Right atrium auricular region (tissue), 2 donors: ENCODE measurements at places on chromosomes 7 and 10. TPM values are rescaled to one million over a fixed set of nuclear protein-coding genes. Genes with fewer than 3 reads are reported as not detected.

DNA sequence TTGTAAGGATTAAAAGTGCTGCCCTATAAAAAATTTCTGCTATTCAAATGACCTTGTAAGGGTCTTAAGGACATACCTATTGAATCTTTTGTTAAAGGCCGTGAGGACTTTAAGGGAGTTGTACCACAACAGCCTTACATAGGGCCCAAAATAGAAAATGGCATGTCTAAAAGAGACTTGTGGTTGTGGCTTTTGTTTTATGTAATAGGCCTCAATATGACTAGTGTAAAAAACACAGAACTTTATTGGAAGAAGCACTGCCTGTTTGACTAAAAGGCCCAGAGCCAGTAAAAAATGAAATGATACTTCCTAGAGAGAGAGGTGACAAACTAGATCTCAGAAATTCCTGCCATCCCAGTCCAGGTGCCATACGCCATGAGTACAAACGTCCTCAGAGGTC is 286.6 kb downstream of the SEMA3D start:
- H3K36me3 ChIP-seq: no peaks in the 10 kb centered on the region
- H3K4me3 ChIP-seq: no peak overlapping the region
- DNase-seq: no peak
- H3K27me3 ChIP-seq: no peaks in the 10 kb centered on the region

The ANKRD26 gene
- 3.9 TPM for total RNA-seq

DNA sequence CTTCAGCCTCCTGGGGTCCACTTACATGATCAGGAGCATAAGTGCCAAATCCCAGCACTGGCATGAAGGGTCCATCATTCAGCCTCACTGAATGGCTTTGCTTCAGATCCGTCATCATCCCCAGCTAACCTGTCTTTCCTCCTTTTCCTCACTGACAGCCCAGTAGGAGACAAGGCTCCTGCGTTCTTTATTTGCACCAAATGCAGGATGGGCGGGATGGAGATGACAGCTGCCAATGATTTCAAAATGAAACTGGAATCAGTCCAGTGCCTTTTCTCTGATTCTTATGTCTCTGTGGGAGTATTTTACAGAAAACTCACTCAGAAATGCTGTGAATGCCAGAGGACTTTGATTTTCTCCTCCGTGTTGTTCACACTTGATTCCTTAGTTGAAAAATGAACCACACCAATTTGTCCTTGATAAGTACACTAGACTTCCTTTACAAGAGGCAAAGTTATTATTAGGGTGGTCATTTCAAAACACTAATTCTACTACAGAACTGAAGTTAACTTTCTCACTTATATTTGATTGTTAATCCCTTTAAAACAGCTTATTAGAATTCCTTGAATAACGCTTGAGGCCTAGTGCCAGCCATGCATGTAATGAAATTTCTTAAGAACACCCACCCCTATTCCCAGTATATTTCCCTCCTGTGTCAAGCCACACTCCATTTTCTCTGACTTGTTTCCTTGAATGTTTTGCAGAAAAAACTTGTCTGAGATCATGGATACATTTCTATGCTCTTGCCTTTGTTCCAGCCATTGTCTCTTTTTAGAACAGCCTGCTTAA is at the start of gene AKR1C8:
Gene AKR1C8 (minus strand): TSS at position 164 of the 789 bp plus-strand sequence. CDS start 46 bp downstream, at position 118.
- no peaks in the 10 kb centered on the region for H3K27me3 ChIP-seq
- no peak within 1 kb of the TSS for H3K27ac ChIP-seq
- H3K4me1 ChIP-seq: no peaks in the 10 kb centered on the region
- no peak within 1 kb of the TSS for H3K4me3 ChIP-seq
- DNase-seq: no peak

The FAM204A gene
- 63.6 TPM for total RNA-seq

- H3K4me1 ChIP-seq: no peaks in the 10 kb centered on the region
- peak; percentile 32 for DNase-seq
- no peaks in the 10 kb centered on the region for H3K27me3 ChIP-seq
- H3K27ac ChIP-seq: no peak overlapping the region
- no peak overlapping the region for H3K4me3 ChIP-seq
These were observed 453.8 kb downstream of the TCERG1L start for GRCh38 chr10:130857631-130858295.

DNA sequence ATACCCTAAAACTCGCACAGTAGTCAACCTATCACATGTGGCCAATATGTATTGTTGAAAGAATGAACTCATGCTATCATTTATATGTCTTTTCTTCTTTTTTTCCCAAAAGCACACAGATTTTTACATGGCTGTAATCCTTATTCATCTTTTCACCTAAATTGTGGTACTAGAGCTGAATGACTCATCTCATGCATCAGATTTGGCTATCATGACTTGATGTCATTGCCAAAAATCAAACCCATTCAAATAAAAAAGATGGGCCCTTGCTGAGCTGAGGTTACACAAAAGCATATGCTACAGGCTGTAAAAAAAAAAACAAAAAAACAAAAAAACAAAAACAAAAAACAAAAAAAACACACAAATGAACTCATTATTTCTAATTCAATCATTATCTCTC is 3.3 kb upstream of the LMOD2 start:
- no peak overlapping the region for H3K4me3 ChIP-seq
- H3K36me3 ChIP-seq: peaks cover 9% of the 10 kb centered on the region
- no peaks in the 10 kb centered on the region for H3K4me1 ChIP-seq
- no peaks in the 10 kb centered on the region for H3K27me3 ChIP-seq
- no peak for DNase-seq
- H3K27ac ChIP-seq: peak overlapping the region; percentile 90

GRCh38 chr7:148856891-148857290 is 27.2 kb downstream of the EZH2 start:
- no peaks in the 10 kb centered on the region for H3K4me1 ChIP-seq
- no peaks in the 10 kb centered on the region for H3K36me3 ChIP-seq
- H3K27me3 ChIP-seq: no peaks in the 10 kb centered on the region
- no peak for DNase-seq
- no peak overlapping the region for H3K4me3 ChIP-seq
- H3K27ac ChIP-seq: no peak overlapping the region

GRCh38 chr7:2032030-2032875 is 200.5 kb downstream of the MAD1L1 start:
- H3K27ac ChIP-seq: no peak overlapping the region
- H3K27me3 ChIP-seq: no peaks in the 10 kb centered on the region
- H3K4me3 ChIP-seq: no peak overlapping the region

DNA sequence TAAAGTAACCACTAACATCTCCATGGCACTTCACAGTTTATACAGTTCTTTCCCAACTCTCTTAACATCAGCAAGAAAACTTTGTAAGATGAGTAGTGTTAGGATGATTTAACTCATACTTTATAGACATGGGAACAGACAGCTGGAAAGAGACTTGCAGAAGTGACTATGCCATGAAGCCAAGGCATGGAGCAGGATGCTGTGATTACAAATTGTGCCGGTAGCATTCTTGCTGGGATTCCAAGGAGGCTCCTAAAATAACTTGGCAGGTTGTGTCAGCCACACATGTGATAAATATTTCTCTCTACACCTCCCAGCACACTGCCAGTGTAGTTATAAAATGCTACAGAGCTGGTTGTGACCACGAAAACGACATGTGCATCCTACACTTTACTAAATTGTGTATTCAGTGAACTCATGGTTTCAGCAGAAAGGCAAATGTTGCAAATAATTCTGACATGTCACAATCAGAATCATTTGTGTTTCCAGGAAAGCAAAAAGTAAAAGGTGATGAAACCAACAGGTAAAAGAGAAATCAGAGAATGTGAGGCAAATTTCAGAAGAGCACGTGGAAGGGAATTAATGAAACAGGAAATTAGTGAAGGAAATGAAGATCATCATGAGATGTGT is 5.6 kb upstream of the CYP3A4 start:
- no peak overlapping the region for H3K27ac ChIP-seq
- H3K36me3 ChIP-seq: no peaks in the 10 kb centered on the region
- no peak for DNase-seq

DNA sequence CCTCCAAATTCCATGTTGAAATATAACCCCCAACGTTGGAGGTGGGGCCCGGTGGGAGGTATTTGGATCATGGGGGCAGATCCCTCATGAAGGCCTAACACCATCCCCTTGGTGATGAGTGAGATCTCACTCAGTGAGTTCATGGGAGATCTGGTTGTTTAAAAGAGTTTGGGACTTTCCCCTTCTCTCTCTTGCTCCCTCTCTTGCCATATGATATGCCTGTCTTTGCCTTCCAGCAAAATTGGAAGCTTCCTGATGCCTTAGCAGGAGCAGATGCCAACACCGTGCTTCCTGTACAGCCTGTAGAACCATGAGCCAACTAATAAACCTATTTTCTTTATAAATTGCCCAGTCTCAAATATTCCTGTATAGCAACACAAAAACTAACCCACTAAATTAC is 55.7 kb upstream of the CDK1 start:
- no peaks in the 10 kb centered on the region for H3K36me3 ChIP-seq
- no peak overlapping the region for H3K27ac ChIP-seq
- DNase-seq: no peak
- H3K4me1 ChIP-seq: no peaks in the 10 kb centered on the region
- no peak overlapping the region for H3K4me3 ChIP-seq
- H3K27me3 ChIP-seq: no peaks in the 10 kb centered on the region

GRCh38 chr10:72784551-72785351 is 92.8 kb downstream of the MCU start:
- no peaks in the 10 kb centered on the region for H3K27me3 ChIP-seq
- H3K4me3 ChIP-seq: no peak overlapping the region
- H3K27ac ChIP-seq: no peak overlapping the region
- no peak for DNase-seq
- H3K36me3 ChIP-seq: no peaks in the 10 kb centered on the region
- H3K4me1 ChIP-seq: peaks cover 16% of the 10 kb centered on the region

The SLC26A5 gene
- not detected for total RNA-seq

DNA sequence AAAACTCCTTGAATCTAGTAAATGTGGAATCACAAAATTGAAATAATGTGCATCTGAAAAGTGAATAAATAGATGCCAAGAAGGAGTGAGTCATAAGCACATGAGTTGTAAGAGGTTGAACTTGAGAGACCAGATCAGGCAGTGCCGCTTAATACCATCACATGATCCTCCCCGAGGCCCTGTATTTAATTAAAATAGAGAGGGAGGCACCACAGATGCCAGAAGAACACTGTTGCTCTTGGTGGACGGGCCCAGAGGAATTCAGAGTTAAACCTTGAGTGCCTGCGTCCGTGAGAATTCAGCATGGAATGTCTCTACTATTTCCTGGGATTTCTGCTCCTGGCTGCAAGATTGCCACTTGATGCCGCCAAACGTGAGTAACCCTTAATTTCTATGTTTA is at the start of gene GPNMB:
Gene GPNMB (plus strand): TSS at position 221 of the 400 bp plus-strand sequence. CDS start 83 bp downstream, at position 304.
- peak within 1 kb of the TSS; percentile 49 for H3K4me3 ChIP-seq
- peak; percentile 72 for DNase-seq
- no peaks in the 10 kb centered on the region for H3K36me3 ChIP-seq
- peak within 1 kb of the TSS; percentile 79 for H3K27ac ChIP-seq
- no peaks in the 10 kb centered on the region for H3K4me1 ChIP-seq

DNA sequence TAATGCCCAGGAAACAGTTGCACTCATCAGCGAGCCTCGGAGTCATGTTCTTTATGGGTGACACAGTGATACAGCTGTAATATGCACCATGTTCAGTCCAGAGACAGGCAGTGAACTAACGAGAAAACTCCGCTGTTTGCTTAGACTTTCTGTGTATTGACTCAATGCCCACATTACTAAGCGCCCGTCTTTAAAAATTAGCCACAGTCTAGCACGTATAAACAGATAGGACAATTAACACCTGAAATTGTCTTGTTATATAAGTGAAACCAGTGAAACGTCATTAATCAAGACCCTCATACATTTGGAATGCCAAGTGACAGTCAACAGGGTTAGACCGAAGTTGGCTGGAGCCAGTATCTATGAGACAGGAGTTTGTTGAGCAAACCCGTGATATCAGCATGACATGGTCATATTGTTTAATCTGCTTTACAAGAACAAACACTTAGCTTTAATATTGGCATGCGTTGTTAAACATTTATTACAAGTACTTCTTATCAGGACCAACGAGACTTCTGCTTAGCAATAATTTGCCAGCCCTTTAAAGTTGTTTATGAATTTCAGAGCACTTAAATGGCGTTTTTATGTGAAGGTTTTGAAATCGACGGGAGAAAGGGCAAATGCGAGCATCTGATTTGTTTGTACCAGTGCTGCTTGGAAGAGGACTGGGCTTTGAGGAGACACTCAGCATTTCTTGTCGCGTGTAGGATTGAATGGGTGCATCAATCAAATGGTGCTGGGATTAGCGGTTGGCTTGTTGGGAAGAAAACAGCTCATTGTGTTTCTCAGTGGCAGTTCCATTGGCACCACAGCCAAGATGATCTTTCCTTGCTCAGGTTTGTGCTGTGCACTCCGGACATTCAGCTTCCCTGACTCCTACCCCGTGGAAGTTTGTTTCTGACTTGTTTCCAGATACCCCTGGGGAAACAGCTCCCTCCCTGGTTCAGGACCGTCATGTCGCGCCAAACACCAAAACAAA is 56.3 kb downstream of the CAMK1D start:
- H3K27me3 ChIP-seq: no peaks in the 10 kb centered on the region
- no peaks in the 10 kb centered on the region for H3K36me3 ChIP-seq
- no peak for DNase-seq
- no peak overlapping the region for H3K4me3 ChIP-seq

GRCh38 chr7:90243556-90243955 is 1.4 kb upstream of the CFAP69 start:
- DNase-seq: no peak
- H3K27ac ChIP-seq: no peak overlapping the region
- no peaks in the 10 kb centered on the region for H3K36me3 ChIP-seq
- H3K27me3 ChIP-seq: no peaks in the 10 kb centered on the region
- H3K4me3 ChIP-seq: no peak overlapping the region

- H3K4me3 ChIP-seq: no peak overlapping the region
- no peak overlapping the region for H3K27ac ChIP-seq
- no peak for DNase-seq
- peaks cover 6% of the 10 kb centered on the region for H3K27me3 ChIP-seq
These were observed 36.1 kb upstream of the ZNF518A start for GRCh38 chr10:96093948-96094347.

The PNLIPRP3 gene
- total RNA-seq: not detected

DNA sequence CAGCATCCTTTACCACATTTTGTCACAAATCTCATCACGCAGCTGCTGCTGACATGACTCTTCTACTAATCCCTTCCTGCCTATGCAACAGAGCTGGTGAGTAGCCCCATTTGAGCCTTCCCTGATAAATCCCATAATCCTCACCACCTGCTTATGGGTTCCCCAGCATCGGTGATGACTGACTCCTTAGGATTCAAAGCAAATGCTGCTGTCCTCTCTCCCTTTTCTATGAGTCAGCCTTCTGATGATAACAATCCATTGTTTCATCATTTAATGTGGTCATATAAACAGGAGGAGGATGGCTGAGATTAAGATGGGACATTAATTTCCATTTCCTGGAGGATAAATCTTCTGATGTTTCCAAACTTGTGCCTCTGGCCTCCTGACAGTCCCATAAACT is 73.4 kb downstream of the SORCS1 start:
- no peak for DNase-seq
- no peaks in the 10 kb centered on the region for H3K27me3 ChIP-seq
- no peak overlapping the region for H3K27ac ChIP-seq
- H3K36me3 ChIP-seq: no peaks in the 10 kb centered on the region
- H3K4me3 ChIP-seq: no peak overlapping the region
- H3K4me1 ChIP-seq: no peaks in the 10 kb centered on the region

- H3K4me3 ChIP-seq: no peak overlapping the region
- no peak overlapping the region for H3K27ac ChIP-seq
- peaks cover 7% of the 10 kb centered on the region for H3K36me3 ChIP-seq
These were observed 14.8 kb downstream of the NFE2L3 start for GRCh38 chr7:26166684-26167266.

The SLC16A12 gene
- total RNA-seq: 6.0 TPM

GRCh38 chr7:52184006-52184703 is 851.3 kb upstream of the POM121L12 start:
- H3K4me3 ChIP-seq: no peak overlapping the region
- H3K36me3 ChIP-seq: no peaks in the 10 kb centered on the region
- no peaks in the 10 kb centered on the region for H3K4me1 ChIP-seq
- no peak for DNase-seq
- H3K27ac ChIP-seq: no peak overlapping the region
- no peaks in the 10 kb centered on the region for H3K27me3 ChIP-seq
